Hematopoietic multipotent progenitor cell treated with erythropoietin and hydrocortisone succinate and interleukin-3 and kit ligand, for 4 days (in vitro differentiated cells): ENCODE measurements at places on chromosomes 2 and 18.
A peak's percentile ranks its signal among the peaks of the same experiment; 100 is the strongest.

GRCh38 chr18:74451148-74451547, 6.0 kb downstream of the DIPK1C start:
- no peak for DNase-seq

- peak; percentile 57 for DNase-seq
Measured at GRCh38 chr18:11981543-11982366, 448 bp downstream of the IMPA2 start.

DNA sequence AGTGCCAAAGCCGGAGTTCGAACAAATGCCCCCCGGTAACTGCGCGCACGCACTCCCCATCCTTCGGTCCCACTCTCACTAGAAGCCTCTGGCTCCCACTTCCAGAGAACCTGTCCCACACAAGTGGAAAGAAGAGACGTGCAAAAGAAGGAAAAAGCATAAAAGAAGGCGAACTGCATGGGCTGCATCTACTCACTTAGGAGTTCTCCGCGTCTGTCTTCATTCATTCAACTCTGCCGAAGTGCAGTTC, 312 bp downstream of the NR4A2 start:
- DNase-seq, result no peak

GRCh38 chr2:54887850-54888545, 162.3 kb downstream of the RTN4 start:
- no peak for DNase-seq

GRCh38 chr2:56505885-56506284, 322.1 kb downstream of the CCDC85A start:
- DNase-seq, result peak; percentile 7

- DNase-seq, result peak; percentile 91
Measured at GRCh38 chr2:233217892-233218377, 33.5 kb upstream of the ATG16L1 start.

GRCh38 chr2:219308142-219309101, 779 bp downstream of the PTPRN start:
- peak; percentile 88 for DNase-seq

GRCh38 chr2:96534141-96534540, 2.4 kb upstream of the ARID5A start:
- no peak for DNase-seq

DNA sequence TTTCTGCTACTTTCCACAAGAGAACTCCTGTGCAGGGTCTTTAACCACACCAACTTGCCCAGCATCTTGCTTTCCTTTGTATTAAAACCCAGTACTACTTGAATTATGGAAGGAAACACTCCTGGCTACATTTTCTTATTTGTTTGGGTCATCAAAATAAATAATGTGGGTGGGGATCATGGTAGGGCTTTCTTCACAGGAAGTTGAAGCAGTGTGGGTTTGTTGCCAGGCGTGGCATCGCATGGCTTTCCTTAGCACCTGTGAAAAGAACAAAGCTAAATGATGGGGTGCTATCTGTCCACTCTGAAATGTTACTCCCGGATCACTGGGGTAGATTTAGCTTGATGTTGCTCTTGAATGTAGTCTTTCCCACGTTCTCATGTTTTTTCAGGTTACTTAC, 18.7 kb downstream of the ARHGAP25 start:
- no peak for DNase-seq

- DNase-seq, result peak; percentile 53
Measured at GRCh38 chr2:217289907-217290280, 430.0 kb upstream of the TNP1 start.

- peak; percentile 61 for DNase-seq
Measured at GRCh38 chr2:35447215-35447614, 908.4 kb upstream of the CRIM1 start.

GRCh38 chr2:63488118-63488713, 100.1 kb downstream of the WDPCP start:
- peak; percentile 69 for DNase-seq
